Natural killer cell (primary cell): ENCODE measurements at places on chromosomes 2 and 18. TPM values are rescaled to one million over a fixed set of nuclear protein-coding genes. Genes with fewer than 3 reads are reported as not detected.

GRCh38 chr2:55923982-55924321 is 370 bp upstream of the EFEMP1 start:
- DNase-seq: no peak
- peaks cover 24% of the 10 kb centered on the region for H3K27me3 ChIP-seq
- H3K27ac ChIP-seq: no peak overlapping the region
- H3K36me3 ChIP-seq: no peaks in the 10 kb centered on the region
- peaks cover 4% of the 10 kb centered on the region for H3K4me1 ChIP-seq

- DNase-seq: no peak
- H3K27ac ChIP-seq: no peak overlapping the region
- no peak overlapping the region for H3K4me3 ChIP-seq
- no peaks in the 10 kb centered on the region for H3K27me3 ChIP-seq
- H3K36me3 ChIP-seq: peaks cover 15% of the 10 kb centered on the region
Observed at GRCh38 chr2:207119048-207119447, 46.7 kb downstream of the KLF7 start.

- H3K27ac ChIP-seq: no peak overlapping the region
- peaks cover 7% of the 10 kb centered on the region for H3K4me1 ChIP-seq
- no peak for DNase-seq
- H3K4me3 ChIP-seq: no peak overlapping the region
- peaks cover 8% of the 10 kb centered on the region for H3K36me3 ChIP-seq
Observed at GRCh38 chr2:202721621-202722020, 86.9 kb downstream of the FAM117B start.

DNA sequence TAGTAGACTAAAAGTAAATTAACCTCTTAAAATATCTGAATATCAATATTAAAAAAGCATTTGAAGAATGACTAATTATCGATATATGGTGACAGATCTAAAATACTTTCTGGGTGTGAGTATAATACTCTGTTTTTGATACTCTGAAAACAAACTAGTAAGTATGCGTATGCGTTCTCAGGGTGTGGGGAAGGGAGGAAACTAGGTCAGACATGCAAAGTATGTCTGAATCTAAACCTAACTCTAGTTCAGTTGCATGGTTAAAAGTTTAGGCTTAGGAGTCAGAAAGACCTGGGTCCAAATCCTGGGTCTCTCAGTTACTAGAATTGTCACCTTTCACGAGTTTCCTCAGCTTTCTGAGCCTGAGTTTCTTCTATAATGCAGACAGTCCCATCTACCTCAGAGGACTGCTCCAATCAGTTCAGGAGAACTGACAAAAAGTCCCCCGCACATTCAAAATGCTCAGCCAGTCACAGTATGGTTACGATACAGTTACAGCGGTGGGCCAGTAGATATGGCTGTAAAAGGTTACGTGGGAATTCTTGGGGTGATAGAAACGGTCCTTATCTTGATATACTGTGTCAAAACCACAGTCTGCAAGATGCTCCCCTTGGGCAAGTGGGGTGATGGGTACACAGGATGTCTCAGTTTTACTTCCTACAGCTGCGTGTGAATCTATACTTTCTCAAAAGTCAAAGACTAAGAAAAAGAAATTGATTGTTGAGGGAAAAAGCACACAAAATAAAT is 29.2 kb downstream of the UNC50 start:
- no peak overlapping the region for H3K4me3 ChIP-seq
- H3K36me3 ChIP-seq: peaks cover 74% of the 10 kb centered on the region
- peaks cover 55% of the 10 kb centered on the region for H3K4me1 ChIP-seq
- peak overlapping the region; percentile 78 for H3K27ac ChIP-seq
- H3K27me3 ChIP-seq: no peaks in the 10 kb centered on the region
- DNase-seq: peak; percentile 52

DNA sequence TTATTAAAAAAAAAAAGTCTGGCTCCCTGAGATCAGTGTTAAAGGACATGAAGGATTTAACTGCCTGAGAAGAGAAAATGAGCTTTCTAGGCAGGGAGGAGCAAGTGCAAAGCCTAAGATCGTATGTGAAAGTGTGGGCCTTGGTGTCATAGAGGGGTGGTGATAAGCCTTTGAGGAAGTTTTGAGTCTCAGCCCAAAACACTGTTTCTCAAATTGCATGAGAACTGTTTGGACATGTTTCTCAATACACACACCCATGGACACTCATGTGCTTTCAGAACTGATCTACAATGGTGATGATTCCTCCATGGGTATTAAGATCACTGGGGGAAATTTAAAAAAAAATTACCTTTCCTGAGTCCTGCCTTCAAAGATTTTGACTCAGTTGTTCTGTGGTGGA is 336.7 kb upstream of the RND3 start:
- H3K4me1 ChIP-seq: no peaks in the 10 kb centered on the region
- no peaks in the 10 kb centered on the region for H3K36me3 ChIP-seq
- DNase-seq: no peak

GRCh38 chr2:168466834-168467565 is 10.9 kb downstream of the CERS6 start:
- no peak for DNase-seq
- H3K4me1 ChIP-seq: peaks cover 14% of the 10 kb centered on the region
- peak overlapping the region; percentile 22 for H3K27ac ChIP-seq
- H3K4me3 ChIP-seq: no peak overlapping the region
- no peaks in the 10 kb centered on the region for H3K27me3 ChIP-seq
- no peaks in the 10 kb centered on the region for H3K36me3 ChIP-seq

DNA sequence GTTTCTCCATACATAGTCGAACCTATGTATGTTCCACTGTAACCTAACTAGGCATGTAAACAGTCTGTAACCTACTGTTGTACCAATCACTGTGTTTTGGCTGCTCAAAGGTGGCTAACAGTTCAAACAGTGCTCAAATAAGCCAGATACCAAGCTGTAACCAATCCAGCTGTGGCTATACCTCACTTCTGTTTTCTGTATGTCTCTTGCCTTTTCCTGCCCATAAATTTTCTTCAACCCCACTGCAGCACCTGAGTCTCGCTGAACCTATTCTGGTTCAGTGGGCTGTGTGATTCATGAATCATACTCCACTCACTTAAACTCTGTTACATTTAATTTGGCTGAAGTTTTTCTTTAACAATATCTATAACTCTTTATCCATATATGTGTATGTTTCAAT is 340.7 kb downstream of the LPIN1 start:
- H3K36me3 ChIP-seq: no peaks in the 10 kb centered on the region
- no peaks in the 10 kb centered on the region for H3K4me1 ChIP-seq
- no peaks in the 10 kb centered on the region for H3K27me3 ChIP-seq
- DNase-seq: no peak
- no peak overlapping the region for H3K27ac ChIP-seq

DNA sequence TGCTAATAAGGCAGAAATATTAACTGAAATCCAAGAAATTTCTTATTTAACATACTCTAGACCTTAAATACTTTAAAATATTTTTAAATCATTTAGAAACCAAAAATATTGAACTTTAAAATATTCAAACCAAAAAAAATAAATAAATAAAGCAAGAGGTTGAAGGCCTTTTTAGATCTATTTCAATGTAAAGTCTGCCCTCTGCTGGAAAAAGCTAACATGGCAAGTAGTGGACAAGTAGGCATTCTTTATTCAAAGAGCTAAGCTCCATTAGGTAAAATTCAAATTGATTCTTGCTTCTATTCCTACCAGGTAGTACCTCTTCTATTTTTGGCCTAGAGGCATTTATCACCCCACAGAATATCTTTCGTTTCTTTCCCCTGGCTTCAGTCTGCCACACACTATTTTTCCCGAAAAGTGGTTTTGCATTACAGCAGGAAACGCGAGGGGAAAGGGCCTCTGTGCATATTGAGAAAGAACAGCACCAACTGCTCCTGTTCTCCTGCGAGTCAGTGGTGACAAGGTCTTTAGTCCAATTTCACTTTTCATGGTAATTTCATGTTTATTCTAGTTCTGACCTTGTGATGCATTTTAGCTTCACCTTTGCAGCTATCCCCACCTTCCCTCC is 20.4 kb downstream of the IFIH1 start:
- no peaks in the 10 kb centered on the region for H3K27me3 ChIP-seq
- H3K4me1 ChIP-seq: no peaks in the 10 kb centered on the region
- H3K27ac ChIP-seq: no peak overlapping the region
- peaks cover 5% of the 10 kb centered on the region for H3K36me3 ChIP-seq
- no peak overlapping the region for H3K4me3 ChIP-seq

GRCh38 chr2:45652090-45653031 is 886 bp downstream of the PRKCE start:
- no peak overlapping the region for H3K27ac ChIP-seq
- DNase-seq: peak; percentile 24
- H3K4me1 ChIP-seq: peaks cover 19% of the 10 kb centered on the region
- no peaks in the 10 kb centered on the region for H3K36me3 ChIP-seq

- no peaks in the 10 kb centered on the region for H3K27me3 ChIP-seq
- DNase-seq: no peak
- H3K4me1 ChIP-seq: no peaks in the 10 kb centered on the region
- H3K36me3 ChIP-seq: no peaks in the 10 kb centered on the region
- H3K4me3 ChIP-seq: no peak overlapping the region
Observed at GRCh38 chr2:48274040-48274439, 255.9 kb upstream of the STON1 start.

DNA sequence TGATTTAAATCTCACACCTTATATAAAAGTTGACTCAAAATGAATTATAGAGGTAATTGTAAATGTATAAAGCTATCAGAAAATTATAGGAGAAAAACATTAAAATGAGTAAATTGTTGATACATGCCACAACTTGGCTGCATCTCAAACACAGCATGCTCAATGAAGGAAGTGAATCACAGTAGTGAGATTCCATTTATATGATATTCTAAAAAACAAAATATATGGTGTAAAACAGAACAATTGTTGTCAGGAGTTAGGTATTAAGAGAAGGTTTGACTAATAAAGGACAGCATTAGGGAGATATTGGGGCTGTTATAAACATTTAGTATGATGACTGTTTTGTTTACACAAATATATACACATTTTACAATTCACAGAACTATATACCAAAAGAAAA is 356.6 kb upstream of the CELF4 start:
- H3K4me1 ChIP-seq: no peaks in the 10 kb centered on the region
- H3K36me3 ChIP-seq: no peaks in the 10 kb centered on the region
- DNase-seq: no peak
- no peak overlapping the region for H3K4me3 ChIP-seq
- no peak overlapping the region for H3K27ac ChIP-seq

GRCh38 chr2:143704451-143705106 is 575.4 kb downstream of the ARHGAP15 start:
- peaks cover 50% of the 10 kb centered on the region for H3K36me3 ChIP-seq
- H3K4me1 ChIP-seq: no peaks in the 10 kb centered on the region
- no peaks in the 10 kb centered on the region for H3K27me3 ChIP-seq

DNA sequence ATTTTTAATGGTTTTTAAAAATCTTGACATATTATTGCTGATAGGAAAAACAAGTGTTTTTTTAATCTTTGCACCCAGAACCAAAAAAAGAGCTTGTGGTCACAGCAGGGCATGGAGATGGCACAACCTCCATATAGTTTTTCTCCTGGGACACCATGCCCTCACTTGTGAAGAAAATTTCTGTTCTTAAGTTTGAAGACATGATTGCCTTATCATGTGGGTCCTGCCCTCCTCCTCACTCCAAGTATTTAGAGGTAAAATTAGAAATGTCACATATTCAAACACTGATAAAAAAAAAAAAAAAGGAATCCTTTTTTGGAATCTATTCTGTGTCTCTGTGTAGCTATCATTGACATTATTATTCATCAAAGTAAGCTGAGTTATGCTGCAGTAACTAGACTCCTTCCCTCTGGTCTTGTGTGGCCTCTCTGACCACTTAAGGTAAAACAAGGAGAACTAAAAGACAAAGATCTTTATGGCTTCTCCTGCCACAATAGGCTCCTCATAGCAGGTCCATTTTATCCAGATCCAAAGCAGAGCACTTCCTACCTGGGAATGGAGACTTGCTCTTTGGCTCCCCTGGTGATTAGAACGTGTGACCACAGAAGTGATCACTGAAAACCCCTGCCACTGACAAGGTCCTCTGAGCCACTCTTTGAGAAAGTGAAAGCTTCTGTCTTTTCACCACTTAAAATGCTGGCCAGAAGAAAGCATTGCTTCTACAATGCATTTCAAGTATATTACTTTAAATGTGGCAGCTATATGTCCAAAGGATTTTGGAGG is 19.8 kb downstream of the ADD2 start:
- DNase-seq: no peak
- H3K4me3 ChIP-seq: no peak overlapping the region
- H3K27ac ChIP-seq: no peak overlapping the region
- H3K36me3 ChIP-seq: no peaks in the 10 kb centered on the region
- H3K4me1 ChIP-seq: no peaks in the 10 kb centered on the region

GRCh38 chr2:57834666-57835065 is 211.9 kb upstream of the VRK2 start:
- no peaks in the 10 kb centered on the region for H3K4me1 ChIP-seq
- H3K27me3 ChIP-seq: no peaks in the 10 kb centered on the region
- no peaks in the 10 kb centered on the region for H3K36me3 ChIP-seq

GRCh38 chr2:216877085-216877484 is 17.2 kb upstream of the TNP1 start:
- H3K27ac ChIP-seq: no peak overlapping the region
- no peaks in the 10 kb centered on the region for H3K36me3 ChIP-seq
- DNase-seq: no peak
- H3K4me1 ChIP-seq: peaks cover 16% of the 10 kb centered on the region
- H3K4me3 ChIP-seq: no peak overlapping the region

DNA sequence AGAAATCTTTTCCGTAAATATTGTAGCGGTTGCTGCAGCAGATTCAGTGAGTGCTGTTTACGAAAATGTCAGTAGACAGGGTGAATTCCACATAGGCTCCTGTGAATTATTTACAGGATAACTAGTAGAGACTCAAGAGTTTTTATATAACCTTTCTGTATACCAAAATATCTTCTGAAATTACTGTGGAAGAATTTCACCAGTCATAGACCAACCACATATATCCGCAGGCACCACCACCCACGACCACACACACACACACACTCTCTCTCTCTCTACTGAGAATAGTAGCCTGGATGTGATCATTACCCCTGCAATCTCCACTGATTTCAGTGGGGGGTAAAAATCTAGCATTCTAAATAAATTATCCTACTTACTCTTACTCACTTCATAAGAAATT is 341.8 kb downstream of the RBM43 start:
- H3K4me1 ChIP-seq: no peaks in the 10 kb centered on the region
- DNase-seq: no peak
- no peak overlapping the region for H3K4me3 ChIP-seq
- no peaks in the 10 kb centered on the region for H3K27me3 ChIP-seq

DNA sequence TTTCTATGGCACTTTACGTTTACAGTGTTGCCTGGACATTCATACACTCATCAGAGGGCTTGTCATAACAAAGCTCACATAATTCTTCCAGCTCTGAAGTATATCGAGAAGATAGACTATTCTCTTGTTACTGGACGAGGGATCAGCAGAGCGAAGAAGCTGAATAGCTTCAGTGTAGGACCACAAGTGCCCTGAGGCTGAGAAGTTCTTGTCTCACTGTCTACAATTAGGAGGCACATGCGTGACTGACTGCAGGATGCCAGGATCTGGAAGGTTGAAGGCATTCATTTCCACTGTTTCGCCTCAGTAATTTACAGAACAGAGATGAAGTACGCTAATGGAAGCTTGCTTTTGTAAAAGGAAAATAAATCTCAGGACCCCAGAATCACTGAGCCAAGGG is 9.6 kb downstream of the SH3YL1 start:
- no peak overlapping the region for H3K27ac ChIP-seq
- peaks cover 6% of the 10 kb centered on the region for H3K36me3 ChIP-seq
- H3K4me1 ChIP-seq: no peaks in the 10 kb centered on the region

GRCh38 chr18:38993342-38993741 is 1427.7 kb upstream of the CELF4 start:
- no peak for DNase-seq
- H3K27me3 ChIP-seq: no peaks in the 10 kb centered on the region
- H3K27ac ChIP-seq: no peak overlapping the region
- H3K4me1 ChIP-seq: no peaks in the 10 kb centered on the region
- no peak overlapping the region for H3K4me3 ChIP-seq

Gene SULT1C2
- total RNA-seq: not detected

Gene MAP3K19
- not detected for total RNA-seq

Gene TEX44
- not detected for total RNA-seq

Gene ITGA4
- total RNA-seq: 235 TPM

Gene LIMS2
- 0.16 TPM for total RNA-seq

Gene CYP26B1
- total RNA-seq: not detected

Gene IL37
- total RNA-seq: not detected

Gene SERPINB2
- total RNA-seq: not detected

Gene SP3
- 200 TPM for total RNA-seq
